ENCODE measurements at places on chromosomes 2 and 18. TPM values are rescaled to one million over a fixed set of nuclear protein-coding genes. Genes with fewer than 3 reads are reported as not detected.

The PTH2R gene
- total RNA-seq, result 0.61 TPM

The CPLX4 gene
- not detected for total RNA-seq

- DNase-seq, result no peak
Measured at GRCh38 chr2:226578879-226579278, 220.7 kb downstream of the IRS1 start.

DNA sequence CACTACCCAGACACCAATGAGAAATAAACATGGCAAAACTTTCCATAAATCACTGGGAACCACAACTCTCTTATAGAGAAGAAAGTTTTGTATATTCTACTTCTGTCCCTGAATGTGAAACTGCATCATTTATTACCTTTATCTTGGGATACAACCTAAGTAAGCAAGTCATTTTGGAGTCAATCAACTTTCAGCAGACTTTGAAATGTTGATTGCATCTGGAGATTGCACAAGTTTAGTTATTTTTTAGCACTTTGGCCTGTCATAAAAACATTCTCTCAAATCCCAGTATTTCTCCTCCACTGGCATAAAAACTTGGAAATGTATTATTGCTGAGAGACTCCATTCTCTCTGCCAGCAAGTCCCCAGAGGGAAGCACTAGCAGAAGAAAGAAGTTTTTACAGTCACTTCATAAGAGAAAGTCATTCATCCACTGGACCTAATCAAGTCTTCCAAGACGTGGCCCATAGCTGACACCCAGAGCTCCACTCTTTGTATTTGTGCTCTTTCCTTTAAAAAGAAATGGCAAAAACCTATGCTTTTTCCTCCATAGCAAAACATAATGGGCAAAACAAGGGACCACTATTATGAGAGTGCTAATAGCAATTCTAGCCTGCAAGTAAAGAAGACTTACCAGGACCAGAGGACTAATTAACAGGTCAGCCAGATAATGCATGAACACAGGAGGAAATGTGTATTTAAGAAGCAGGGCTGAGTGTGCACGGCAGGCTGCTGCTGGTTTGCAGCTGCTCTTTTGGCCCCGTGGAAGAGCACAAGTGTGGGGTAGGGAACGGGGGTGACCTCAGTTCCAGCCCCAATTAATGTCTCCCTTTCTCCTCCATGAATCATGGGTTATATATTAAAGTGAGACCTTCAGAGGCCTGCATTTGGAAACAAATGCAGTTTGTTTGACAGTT is 171.5 kb downstream of the INO80D start:
- DNase-seq, result no peak

DNA sequence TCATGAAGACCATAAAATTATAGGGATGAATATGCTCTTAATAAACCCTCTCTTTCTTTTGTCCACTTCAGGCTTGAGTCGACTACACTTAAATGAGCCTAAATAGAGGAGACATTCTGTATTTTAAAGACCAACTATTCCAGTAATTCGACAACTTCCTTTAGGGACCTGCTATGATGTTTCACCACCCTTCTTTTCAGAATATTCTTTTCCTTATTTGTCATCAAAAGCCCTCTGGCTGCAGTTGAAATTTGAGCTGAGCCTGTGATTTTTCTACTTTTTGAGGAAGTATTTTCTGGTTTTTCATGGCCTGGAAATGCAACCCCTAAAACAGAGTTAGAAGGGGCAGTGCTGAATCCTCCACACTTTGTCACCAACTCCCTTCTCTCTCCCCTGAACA is 287.0 kb downstream of the EPHA4 start:
- no peak for DNase-seq
